ENCODE measurements at places on chromosomes 5 and 9.

GRCh38 chr5:143574236-143574635 lies 170.8 kb upstream of the NR3C1 start:
- no peak for DNase-seq

GRCh38 chr9:99873531-99873930 lies 32.9 kb upstream of the STX17 start:
- DNase-seq = no peak

GRCh38 chr9:124293718-124294506 lies 36.2 kb downstream of the NEK6 start:
- DNase-seq = no peak

DNA sequence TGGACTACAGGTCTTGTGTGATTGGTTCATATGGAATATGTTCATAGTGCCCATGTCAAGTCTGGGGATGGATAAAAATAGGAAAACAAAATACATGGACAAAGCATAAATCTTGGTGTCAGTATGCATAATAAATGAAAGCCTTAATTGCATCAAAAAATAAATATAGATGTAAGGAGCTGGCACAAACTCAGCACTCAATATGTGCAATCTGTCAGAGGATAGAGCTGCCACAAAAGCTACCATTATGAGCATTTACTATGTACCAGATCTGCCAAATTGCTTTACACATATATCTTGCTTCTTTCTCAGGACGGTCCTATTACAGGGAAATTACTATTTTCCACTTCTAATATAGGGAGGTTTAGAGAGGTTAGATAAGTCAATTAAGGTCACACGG lies 18.2 kb upstream of the TMED7 start:
- DNase-seq = no peak

GRCh38 chr9:110351009-110351467 lies 13.4 kb upstream of the TXNDC8 start:
- DNase-seq = no peak

- DNase-seq = no peak
Observed at GRCh38 chr5:54278979-54279717, 31.2 kb downstream of the ARL15 start.

DNA sequence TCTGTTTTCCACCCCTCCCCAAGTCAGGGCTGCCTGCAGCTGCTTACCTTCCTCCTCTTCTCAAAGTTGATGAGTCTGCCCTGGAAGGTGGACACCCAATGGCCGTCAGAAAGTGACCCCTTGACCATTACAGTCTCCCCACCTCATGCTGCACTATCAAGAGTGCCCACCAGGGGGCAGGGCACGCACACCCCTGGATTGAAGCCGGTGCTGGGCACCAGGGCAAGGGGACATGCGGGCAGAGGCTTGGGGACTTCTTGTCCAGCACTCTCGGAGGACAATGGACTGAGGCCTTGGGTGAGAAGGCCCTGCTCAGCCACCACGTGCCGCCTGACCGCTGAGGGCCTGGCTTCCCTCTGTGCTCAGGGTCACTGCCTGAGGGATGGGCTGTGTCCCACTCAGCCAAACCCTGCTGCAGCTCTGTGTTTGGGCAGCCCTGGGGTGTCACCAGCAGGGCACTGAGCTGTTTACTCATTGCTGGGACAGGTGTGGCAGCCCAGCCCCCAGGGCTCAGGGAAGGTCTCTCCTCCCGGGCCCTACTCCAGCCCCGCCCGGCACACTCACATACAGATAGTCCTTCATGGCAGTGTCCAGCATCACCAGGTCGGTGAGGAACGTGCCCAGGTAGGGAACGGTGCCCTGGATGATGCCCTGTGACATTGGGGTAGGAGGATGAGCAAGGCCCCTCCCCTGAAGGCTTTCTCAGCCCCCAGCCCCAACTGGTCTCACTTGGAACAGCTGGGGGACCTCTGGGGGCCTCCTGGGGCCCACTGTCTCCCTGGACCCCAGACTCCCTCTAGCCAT lies 17.7 kb downstream of the RALGDS start:
- no peak for DNase-seq

GRCh38 chr9:90855208-90855902 lies 53.7 kb downstream of the SYK start:
- no peak for DNase-seq

DNA sequence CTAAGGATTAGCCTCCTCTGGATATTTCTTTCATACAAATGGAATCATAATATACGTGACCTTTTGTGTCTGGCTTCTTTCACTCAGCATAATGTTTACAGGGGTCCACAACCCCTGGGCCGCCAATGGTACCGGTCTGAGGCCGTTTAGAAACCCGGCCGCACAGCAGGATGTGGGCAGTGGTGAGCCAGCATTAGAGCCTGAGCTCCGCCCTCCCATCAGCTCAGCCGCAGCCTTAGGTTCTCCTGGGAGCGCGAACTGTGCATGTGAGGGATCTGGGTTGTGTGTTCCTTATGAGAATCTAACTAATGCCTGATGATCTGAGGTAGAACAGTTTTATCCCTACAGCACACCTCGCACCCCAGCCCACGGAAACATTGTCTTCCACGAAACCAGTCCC lies 229.7 kb downstream of the ICE1 start:
- DNase-seq = no peak

- no peak for DNase-seq
Observed at GRCh38 chr5:143041461-143041860, 271.3 kb downstream of the ARHGAP26 start.

DNA sequence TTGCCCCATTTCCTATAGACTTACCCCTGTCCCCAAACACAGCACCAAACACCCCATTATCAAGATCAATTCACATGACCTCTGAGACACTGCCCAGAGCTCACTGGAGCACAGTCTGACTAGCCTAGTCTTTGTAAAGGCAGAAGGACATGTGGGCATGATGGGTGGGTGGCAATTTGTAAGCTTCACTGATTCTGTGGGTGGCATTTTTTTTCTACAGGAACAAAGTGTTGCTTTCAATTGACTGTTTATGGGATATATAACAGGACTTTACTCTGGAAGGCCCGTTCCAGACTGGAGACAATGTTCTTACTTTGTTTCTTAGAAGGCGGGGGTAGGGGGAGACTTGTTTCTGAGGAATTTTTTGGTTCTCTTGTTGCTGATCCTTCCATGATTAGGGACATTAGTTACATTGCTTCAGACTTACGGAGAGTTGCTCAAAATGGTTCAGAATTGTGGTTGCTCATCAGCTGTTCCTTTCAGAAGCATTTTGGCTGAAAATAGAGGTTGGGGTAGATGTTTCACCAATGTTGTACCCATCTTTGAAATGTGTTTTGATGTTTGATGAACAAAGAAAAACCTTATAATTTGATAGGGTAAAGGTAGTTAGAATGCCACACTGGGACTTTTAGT lies 20.2 kb downstream of the NNT start:
- DNase-seq = no peak

- DNase-seq = no peak
Observed at GRCh38 chr9:77175151-77175550, 2.2 kb upstream of the VPS13A start.

Data from activated naive CD8-positive, alpha-beta T cell treated with anti-CD3 and anti-CD28 coated beads, Interleukin-2, amount 50 U/mL, for 16 hours (primary cell).